Fibroblast of lung (primary cell): ENCODE measurements at places on chromosomes 5 and 9. TPM values are rescaled to one million over a fixed set of nuclear protein-coding genes. Genes with fewer than 3 reads are reported as not detected.

The MPDZ gene
- 59.1 and 66.9 TPM in 2 replicates for total RNA-seq

The SHOC1 gene
- under 0.01 TPM in 2 replicates for total RNA-seq

The LCN9 gene
- total RNA-seq = not detected in 2 replicates

The APBB3 gene
- total RNA-seq = 18.0 and 19.8 TPM in 2 replicates

The EPB41L4B gene
- 1.5 and 2.8 TPM in 2 replicates for total RNA-seq

The ANGPTL2 gene
- total RNA-seq = 108 and 163 TPM in 2 replicates

The CTNNA1 gene
- total RNA-seq = 421 and 557 TPM in 2 replicates

The SLC6A19 gene
- not detected in 2 replicates for total RNA-seq

The SEMA5A gene
- 17.7 and 30.6 TPM in 2 replicates for total RNA-seq
